Activated T-cell treated with anti-CD3 and anti-CD28 coated beads, Interleukin-2, amount 50 U/mL, for 4 hours (primary cell): ENCODE measurements at places on chromosomes 7 and 10. TPM values are rescaled to one million over a fixed set of nuclear protein-coding genes. Genes with fewer than 3 reads are reported as not detected.

Gene PLCE1
- total RNA-seq: 0.03 TPM

Gene PTF1A
- not detected for total RNA-seq

DNA sequence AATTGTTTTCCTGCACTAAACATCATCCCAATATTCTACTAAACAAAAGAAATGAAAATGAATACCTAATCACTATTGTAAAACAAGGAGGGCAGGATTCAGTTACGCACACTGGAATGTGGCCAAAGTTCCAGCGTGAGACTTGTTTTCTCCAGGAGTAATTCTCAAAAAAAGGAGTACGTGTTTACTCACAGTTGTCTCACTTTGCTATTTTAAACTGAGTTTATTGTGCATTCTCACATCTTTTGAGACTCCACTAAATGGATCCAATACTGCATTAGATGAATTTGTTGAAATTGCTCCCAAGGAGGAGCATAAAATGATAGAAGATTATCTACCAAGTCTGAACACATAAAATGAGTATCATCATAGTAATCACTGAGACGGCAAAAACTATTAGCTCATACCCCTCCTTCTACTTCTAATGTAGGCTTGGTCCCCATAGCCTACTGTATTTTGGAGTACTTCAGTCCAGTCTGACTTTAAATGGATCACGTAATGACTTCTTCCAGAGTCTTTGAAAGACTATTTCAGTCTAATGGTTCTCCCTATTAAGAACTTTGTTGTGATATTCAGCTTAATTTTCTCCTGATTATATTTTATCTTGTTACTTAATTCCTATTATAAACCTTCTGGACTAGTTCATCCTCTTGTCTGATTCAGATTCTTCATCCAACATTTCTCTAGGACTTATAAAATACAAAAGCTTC is 3.8 kb downstream of the GRM3 start:
- no peak for DNase-seq

- DNase-seq: no peak
These were observed 111.9 kb downstream of the SEMA3D start for GRCh38 chr7:85074992-85075391.

DNA sequence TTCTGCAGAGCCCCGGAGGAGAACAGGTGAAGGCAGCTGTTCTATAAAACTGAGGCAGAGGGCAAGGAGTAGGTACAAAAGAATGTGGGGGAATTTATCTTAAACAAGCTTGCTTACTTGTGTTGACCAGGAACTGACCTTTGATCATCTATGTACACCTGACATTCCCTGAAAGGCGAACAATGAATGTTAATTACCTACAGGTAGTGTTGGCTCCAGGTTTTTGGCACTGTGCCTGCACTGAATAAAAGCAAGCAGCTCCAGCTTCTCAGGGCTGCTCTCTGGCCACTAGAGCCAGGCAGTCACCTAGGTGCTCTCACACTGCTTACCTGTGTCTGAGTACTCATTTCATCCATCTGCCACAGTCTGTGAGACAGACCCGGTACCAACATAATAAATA is 87.0 kb downstream of the RAPGEF5 start:
- no peak for DNase-seq

GRCh38 chr10:130018265-130018664 is 54.2 kb upstream of the EBF3 start:
- DNase-seq: no peak

DNA sequence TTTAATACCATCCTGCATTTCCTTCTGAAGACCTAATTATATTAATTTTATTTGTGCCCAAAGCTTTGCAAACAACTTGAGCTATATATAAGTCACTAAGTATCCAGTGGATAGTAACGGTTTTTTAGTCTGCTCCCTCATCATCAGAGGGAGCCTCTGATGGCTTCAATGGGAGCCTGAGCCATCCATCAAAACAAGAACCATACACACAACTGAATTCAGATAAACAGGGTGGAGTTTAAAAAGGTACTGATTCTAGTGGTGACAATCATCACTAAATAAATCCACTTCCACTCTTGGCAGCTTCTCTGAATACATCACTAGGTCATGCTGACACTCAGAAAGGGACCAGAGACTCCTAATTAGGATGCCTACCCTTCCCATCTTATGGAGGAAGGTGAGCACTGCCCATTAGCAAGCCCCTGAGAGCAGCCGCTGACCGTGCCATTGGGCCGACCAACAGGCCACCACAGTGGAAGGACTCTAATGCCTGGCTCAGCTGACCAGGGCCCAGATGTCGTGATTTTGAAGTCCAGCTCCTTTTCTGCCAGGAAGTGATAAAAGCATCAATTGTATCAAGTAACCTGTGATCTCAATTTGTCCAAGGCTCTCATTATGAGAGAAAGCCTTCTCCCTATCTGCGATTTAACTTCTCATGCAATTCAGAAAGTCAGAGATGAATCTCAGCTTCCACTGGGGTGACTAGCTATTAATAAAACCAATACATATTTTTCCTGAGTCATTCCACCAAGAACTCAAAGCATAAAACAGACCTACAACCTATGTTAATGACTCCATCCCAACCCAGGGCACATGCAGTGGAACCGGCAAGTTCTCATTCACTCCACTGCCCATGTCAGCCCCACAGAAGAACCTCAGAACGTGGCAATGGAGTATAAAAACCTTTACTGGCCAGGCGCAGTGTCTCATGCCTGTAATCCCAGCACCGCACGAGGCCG is 13.1 kb downstream of the VOPP1 start:
- no peak for DNase-seq

DNA sequence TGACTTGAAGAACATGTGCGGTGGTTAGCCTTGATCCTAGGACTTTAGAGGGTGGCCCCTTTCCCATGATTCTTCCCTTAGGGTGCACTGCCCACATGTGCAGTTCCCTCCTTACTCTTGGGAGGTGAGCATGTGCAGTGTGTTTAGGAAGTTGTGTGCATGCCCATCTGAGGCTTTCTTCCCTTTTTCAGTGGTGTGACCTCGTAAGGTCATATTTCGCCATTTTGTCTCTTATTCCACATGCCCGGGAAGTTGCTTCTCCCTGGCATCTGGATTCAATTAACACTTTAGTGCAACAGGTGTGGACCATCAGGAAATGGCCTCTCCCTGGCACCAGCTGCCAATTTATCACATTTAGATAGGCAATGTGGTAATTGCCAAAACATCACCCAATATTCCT is 380.6 kb upstream of the VSTM2A start:
- no peak for DNase-seq

GRCh38 chr10:97759946-97760345 is 11.9 kb downstream of the SFRP5 start:
- no peak for DNase-seq

DNA sequence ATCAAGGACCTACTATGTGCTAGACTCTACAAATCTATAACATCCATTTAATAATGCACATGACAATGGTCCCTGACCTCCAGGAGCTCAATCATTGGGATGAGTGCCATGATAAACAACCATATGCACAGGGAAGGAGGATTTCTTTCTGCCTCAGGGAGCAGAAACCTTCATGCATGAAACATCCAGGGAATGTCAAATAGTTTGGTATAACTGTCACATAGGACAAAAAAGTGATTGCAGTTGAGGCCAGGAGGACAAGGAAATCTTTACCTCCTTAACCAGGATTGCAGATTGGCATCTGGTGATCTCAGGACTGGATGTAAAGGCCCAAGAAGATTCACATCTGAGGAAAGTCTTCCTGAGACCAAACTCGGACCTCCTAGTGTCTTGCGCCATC is 993.1 kb downstream of the KCNMA1 start:
- DNase-seq: no peak

DNA sequence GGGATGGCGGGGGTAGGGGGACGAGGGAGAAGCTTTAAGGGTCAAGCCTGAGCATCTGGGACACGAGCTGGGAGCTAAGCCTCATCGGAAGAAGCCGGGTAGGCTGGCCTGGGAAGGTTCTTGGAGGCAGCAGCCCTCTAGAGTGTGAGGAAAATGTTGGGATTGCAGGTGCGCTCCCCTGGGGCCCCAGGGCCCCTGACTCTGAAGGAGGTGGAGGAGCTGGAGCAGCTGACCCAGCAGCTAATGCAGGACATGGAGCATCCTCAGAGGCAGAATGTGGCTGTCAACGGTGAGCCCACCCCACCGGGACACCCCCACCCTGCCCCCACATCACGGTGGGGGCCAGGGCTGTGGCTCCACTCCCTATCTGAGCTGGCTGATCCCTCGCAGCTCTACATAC is 6.9 kb downstream of the ZYX start:
- no peak for DNase-seq

GRCh38 chr7:158252081-158252836 is 335.4 kb downstream of the PTPRN2 start:
- no peak for DNase-seq

DNA sequence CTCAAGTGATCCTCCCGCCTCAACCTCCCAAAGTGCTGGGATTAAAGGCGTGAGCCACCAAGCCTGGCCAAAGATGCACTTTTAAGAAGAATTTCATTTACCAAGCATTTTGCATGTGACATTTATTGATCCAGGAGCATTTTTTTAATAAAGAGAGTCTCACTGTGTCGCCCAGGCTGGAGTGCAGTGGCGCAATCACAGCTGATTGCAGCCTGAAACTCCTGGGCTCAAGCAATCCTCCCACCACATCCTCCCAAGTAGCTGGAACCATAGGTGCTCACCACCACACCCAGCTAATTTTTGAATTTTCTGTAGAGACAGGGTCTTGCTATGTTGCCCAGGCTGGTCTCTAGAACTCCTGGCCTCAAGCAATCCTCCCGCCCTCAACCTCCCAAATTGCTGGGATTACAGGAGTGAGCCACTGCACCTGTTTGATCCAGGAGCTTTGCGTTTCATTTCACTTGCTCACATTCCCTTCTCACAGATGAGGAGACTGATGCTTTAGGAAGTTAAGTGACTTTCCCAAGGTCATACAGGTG is 4.4 kb upstream of the TBL2 start:
- no peak for DNase-seq

- DNase-seq: no peak
These were observed 1.8 kb upstream of the ATG9B start for GRCh38 chr7:151025924-151026671.

DNA sequence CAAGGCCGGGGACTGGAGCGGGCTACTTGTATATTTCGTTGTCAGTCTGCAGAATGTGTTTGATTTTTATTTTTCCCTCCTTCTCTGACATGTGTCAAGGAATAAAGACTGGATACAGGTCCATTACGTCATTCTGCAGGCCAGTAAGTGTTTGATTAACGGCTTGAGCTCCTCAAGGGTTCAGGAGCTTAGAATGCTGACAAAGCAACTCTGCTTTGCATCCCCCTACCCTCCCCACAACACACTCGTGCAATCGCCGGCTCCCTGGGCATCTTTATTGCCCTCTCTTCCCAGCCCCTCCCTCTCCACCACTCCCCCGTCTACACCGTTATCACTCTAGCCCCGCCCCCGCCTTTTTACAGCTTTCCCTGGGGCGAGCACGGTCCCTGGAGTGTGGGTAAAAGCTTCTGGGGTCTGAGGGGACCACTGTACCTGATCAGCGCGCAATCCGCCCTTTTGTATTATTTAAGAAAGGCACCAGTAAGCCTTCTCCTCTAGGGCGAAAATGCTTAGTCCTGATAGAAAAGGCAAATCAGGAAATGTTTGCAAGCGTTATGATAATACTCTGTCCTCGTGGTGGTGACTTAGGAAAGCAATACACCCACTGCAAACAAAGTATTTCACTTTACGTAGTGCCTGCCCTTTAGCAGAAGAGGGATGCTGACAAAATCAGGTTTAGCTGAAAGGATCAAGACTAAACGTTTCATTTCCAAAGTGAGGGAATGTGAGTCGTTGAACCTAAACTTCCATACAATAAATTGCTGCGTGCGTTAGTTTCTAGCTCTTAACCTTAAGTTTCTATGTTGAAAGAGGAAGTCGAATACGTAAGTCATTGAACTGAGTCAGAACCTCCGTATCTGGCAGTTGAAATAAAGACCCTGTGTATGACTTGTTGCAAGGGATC is 1.4 kb upstream of the CREB5 start:
- DNase-seq: no peak

GRCh38 chr7:46752881-46753366 is 829.0 kb downstream of the TNS3 start:
- no peak for DNase-seq

DNA sequence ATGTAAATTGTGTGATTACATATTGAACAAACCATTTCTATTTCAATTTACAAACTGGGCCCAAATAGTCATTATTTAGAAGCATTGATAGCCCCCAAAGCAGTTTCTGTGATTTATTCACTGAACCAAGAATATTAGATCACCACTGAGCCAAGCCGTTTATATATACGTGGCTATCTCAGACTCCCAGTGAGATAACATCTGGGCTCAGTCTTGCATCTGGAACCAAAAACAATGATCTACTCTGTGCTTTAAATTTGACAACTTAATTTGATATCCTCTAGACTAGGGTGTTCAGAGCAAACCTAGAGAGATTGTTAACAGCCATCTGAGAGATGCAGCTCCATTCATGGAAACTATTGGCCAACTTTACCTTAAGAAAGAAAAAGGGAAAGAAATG is 41.4 kb upstream of the BTBD16 start:
- no peak for DNase-seq

DNA sequence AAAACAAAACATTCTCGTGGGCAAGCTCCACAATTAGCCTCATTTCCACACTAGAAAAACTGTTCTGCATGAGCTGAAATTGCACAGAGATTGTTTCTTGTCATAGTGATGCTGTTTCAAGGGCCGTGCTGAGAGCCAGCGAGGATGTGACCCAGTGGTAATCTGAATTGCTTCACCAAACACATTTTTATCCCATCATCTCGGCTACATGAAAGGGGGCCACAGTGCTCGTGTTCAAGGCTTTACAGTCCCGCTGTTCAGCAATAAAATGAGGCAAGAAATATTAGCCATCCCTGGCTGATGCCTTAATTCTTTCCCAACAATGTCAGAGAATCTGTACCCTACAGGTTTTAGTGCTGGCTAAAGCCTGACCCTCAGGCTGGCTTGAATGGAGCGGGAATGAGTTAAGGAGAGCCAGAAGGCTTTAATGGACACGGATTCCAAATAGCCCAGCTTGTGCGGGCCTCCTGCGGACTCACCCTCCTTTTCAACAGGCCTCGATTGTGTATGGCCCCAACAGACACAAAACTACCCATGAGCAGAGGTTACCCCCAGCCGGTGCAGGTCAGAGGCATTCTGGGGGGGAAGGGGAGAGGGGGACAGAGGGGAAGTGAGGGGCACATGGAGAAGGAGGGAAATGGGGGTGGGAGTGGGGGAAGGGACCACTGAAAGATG is 2.0 kb upstream of the GDF10 start:
- DNase-seq: no peak
